ENCODE measurements at places on chromosomes 1 and 21.

DNA sequence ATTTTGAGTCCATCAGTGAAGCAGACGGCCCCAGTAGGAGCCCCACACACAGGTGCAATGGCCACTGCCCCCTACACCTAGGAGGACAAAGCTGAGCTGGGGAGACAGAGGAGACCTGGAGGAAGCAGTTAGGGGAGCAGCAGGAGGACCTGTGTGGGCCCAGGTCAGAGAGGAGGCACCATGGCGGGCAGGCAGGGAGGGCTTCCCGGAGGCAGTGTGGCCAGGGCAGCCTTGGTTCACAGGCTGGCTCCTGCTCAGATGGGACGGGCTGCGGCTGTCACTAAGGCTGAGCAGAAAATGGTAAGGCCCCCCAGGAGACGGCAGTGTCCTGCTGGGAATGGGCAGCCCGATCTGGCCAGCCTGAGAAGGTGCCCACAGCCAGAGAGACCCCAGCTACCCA lies 15.4 kb downstream of the MEGF6 start:
- no peak for DNase-seq

DNA sequence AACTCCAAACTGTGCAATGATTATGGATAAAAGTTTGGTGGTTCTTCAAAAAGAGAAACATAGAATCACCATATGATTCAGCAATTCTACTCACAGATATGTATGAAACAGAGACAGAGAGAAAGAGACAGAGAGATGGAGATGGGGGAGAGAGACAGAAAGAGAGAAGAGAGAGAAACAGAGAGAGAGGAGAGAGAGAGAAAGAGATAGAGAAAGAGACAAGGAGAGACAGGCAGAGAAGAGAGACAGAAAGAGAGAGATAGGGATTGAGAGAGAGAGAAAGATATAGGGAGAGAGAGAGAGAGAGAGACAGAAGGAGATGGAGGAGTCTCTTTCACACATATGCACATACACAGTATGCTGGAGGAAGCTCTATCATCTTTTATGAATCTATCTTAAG lies 87.8 kb downstream of the DISC1 start:
- no peak for DNase-seq

DNA sequence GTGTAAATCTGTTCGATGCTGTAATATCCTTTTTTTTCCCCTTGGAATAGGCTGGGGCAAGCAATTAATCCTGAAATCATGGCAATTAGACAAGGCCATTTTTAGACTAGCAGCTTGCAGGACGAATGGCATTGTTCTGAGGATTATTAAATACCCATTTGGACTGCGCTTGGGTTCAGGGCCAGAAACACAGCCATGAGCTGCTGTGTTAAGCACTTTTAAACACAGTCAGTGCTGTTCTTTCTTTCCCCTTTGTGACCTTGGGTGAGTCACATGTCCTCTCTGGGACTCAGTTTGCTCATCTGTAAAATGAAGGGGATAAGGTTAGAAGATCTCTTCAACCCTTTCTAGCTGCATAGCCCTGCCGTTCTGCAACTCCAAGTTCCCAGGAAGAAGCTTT lies 58.6 kb upstream of the C8B start:
- DNase-seq, result no peak

- no peak for DNase-seq
Measured at GRCh38 chr1:15080328-15081007, 73.1 kb upstream of the TMEM51 start.

DNA sequence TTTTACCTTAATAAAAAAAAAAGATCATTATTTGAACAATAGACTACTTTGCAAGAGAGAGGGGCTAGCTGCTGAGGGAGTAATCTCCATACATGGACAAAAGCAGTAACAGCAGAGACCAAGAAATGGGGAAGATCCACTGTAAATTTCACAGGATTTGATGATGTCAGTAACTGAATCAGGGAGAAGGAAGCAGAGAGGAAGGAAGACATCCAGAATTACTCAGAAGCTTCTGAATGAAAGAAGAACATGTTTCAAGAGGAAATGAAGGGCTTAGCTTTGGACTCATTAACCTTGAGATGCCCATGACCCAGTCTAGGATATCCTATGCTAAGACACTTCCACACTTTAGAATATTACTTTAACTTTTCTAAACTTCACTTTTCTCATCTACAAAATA lies 60.4 kb downstream of the SLC44A5 start:
- DNase-seq, result no peak

- no peak for DNase-seq
Measured at GRCh38 chr1:169186106-169186505, 79.6 kb downstream of the ATP1B1 start.

DNA sequence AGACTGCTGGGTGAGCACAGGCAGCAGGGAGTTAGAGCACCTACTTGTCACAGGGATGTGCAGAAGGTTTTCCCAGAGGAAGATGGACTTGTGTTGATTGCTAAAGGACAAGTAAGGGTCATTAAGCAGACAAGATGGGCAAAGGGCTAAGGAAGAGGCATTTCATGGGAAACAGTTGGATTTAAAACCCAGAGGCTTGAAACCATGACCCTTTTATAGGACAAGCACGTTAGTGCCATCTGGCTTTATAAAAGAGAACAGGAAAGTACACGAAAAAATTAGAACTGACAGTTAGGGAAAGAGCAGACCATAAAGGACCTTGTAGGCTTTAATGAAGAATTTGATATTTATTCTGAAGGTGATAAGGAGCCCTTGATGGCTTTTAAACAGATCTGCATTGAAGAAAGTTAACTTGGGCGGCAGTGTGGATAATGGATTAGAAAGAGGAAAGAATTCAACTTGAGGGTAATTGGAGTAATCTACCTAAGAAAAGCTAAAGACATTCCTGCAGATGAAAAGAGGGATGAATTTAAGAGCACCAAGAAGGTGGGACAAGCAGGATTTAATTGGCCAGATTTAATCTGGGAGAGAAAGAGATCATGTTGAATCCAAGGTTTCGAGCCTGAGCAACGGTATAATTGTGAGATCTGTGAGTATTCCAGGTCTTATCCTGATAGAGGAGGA lies 68.6 kb downstream of the ZC3H11B start:
- DNase-seq, result no peak

DNA sequence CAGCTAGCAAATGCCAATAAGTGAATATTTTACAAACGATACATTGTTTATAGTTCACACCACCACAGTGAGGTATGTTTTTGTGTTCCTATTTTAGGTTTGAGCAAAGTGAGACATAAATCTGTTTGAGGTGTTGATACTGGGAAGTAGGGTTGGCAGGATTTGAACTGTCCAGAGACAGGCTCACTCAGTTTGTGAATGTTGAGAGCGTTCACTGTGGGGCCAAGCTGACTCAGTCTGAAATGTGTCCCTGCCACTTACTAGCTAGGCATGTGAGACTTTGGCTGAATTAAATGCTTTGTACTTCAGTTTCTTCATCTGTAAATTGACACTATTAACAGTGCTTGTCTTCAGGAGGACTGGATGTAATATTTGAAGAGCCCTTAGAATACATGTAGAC lies 35.1 kb downstream of the DIRAS3 start:
- DNase-seq, result no peak

DNA sequence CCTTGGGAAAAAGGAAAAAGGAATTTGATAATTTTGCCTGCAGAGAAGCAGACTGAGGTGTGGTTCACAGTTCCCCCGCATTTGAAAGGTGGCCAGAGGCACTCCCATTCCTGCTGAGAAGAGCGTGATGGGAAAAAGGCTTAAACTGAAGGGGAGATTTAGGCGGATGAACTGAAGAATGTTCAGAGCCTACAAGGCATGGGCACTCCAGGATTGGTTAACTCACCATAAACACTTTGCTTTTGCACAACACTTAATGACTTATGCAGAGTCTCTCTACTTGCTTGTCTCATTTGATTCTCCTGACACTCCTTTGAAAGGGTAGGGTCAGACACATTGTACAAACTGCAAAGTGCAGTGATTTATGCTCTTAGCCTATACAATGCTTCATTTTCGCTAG lies 119.6 kb upstream of the RUNX1 start:
- DNase-seq, result no peak
